NAMALWA (cell line): ENCODE measurements at places on chromosomes 12 and 14.

- DNase-seq: no peak
These were observed 112.2 kb upstream of the TMTC1 start for GRCh38 chr12:29895966-29896365.

DNA sequence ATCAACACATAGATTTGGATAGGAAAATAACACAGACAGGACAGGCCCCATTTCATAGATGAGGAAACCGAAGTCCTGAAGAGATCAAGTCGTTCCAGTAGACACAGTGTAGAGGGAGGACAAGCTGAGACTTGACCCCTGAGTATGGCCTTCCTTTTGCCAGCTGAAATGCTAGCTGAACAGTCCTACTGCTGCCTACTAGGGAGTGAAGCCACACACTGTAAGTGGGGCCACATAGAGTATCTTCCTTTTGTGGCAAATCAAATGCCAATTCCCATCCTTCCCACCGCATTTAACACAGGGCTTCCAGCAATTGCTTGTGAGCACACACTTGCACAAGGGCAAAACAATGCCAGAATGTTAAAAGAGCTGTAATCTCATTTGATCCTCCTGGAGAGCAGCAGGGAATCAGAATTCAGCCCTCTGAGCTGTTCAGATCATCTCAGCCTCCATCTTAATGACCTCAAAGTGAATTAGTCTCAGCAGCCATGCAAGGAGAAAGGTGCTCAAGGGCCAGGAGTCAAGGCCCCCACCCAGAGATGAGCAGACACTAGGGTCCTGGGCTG, 380.5 kb downstream of the EMP1 start:
- DNase-seq: no peak

- no peak for DNase-seq
These were observed 724 bp downstream of the LTB4R start for GRCh38 chr14:24311837-24312615.

- DNase-seq: no peak
These were observed 492 bp upstream of the BTBD6 start for GRCh38 chr14:105247715-105248367.

GRCh38 chr14:74658535-74659131, 46.6 kb upstream of the LTBP2 start:
- DNase-seq: no peak

DNA sequence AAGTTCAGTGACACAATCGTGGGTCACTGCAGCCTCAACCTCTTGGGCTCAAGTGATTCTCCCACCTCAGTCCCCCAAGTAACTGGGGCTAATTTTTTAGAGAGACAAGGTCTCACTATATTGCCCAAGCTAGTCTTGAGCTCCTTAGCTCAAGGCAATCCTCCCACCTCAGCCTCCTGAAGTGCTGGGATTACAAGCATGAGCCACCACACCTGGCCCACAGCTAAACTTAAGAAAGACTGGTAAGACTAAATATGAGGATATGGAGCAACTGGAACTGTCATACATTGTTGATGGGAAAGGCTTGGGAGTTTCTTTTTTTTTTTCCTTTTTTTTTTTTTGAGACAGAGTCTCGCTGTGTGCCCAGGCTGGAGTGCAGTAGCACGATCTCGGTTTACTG, 34.0 kb downstream of the VRTN start:
- no peak for DNase-seq

GRCh38 chr12:50043854-50044253, 13.5 kb upstream of the ASIC1 start:
- DNase-seq: no peak

GRCh38 chr14:57345106-57345505, 45.3 kb upstream of the NAA30 start:
- no peak for DNase-seq

DNA sequence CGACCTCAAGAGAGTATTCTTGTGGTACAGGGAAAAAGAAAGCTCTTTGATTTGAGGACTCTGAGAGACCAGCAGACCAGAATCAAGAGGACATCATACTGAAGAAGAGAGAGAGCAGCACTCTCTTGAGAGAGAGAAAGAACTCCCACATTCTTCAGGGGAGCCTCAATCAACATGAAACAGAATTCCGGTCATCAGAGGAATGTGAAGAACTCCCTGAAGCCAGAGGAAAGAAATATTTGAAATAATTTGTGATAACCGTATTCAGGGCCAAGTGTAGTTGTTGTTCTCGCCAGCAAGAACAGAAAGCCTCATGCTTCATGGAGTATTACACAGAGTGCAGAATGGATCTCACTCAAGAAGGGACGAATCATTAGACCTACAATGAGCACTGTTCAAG, 363.8 kb upstream of the TMEM132C start:
- DNase-seq: no peak

DNA sequence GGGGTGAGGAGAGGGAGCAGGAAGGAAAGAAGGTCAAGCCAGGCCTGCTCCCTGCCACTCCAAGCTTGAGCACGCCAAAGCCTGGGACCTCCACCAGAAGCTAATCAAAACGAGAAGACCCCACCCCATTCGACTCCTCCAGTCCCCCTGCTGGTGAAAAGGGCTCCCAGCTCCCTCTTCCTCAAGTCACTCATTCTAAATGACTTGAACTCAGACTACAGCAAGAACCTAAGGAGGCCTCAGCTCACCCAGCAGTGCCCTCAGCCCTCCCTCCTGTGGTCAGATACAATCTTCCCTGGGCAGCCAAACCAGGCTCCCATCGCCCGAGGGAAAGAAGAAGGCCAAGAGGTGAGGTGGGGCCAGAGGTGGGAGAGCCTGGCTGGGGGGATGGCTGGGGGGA, 17.4 kb downstream of the HDAC7 start:
- DNase-seq: peak; percentile 42

GRCh38 chr12:49924628-49925246, 21.0 kb upstream of the FAIM2 start:
- no peak for DNase-seq

DNA sequence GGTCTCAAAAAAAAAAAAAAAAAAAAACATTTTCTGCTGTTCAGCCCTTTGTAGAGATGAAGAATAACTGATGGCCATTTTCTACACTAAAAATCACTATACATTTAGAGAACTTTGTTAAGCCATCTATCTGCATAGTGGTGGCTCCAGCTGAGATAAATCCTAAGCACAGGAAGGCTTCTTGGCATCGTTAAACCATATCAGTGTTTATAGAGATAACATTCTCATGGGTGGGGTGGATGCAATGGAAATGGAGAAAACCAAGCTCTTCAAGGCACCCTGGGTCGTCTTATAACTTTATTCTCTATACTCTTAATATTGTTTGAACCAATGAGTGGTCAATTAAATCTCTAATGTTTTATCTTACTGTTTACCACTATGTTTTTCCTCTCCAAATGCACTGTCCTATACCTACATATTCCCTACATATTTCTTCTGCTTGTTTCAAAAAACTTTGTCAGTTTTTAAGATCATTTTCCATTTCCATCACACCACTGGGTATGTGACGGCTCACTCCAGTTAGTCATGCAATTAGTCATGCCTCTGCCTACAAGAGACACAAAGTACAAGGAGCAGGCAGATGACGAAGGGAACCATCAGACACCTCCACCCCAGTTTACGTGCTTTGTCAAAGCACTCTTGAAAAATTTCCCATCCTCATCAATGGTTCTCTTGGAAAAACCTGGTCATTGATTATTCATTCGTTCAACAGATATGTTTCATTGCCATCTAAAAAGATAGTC, 119.3 kb upstream of the OVCH1 start:
- DNase-seq: no peak

- no peak for DNase-seq
These were observed 480.6 kb downstream of the ZFP36L1 start for GRCh38 chr14:68312300-68312699.

- DNase-seq: no peak
These were observed 13.1 kb downstream of the ATF1 start for GRCh38 chr12:50776749-50777728.

DNA sequence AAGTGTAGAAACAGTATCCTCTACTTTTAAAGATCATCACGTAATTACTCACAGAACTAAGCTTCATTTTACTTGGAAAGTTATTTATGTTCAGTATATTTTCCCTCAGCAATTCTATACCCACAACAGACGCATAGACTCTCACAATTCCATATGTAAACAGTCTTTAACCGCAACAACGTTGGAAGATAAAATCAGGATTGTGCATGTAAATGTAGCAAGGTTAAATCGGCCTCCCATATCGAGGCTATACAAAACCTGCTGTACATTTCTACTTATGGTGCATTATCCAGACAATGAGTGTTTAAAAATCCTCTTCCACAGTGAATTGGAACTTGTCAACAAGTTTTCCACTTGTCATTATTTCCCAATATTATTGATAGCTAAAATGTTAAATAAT, 581.1 kb downstream of the SLC16A7 start:
- no peak for DNase-seq

DNA sequence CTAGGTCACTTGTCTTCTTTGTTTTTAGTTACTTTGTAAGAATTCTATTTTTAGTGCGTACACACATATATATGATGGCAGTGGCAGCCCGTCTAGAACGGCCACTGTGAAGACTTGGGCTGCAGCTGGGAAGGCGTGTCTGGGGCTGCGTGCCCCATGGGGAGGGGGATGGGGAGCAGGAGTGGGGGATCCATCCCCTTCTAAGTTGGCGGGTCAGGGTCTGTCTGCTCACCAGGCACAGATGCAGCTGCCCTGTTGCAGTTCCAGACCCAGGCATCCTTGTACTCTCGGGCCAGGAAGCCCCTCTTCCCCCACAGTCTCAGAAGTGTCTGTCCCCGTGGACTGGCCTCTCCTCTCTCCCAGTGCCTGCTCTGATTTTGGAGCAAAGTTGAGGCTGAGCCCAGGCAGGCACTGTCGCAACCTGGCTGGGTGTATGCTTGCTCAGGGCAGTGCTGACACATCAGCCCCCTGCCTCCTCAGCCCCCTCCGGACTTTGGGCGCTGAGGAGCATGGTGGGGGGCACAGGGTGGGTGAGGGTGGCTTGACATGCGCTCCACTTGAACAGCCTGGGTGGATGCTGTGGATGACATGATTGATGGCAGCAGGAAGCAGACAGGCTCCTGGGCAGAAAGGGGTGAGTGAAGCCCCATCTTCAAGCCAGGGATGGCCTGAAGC, 271.2 kb upstream of the NAV3 start:
- DNase-seq: no peak

- peak; percentile 63 for DNase-seq
These were observed 155.5 kb upstream of the CCND2 start for GRCh38 chr12:4118017-4118510.

DNA sequence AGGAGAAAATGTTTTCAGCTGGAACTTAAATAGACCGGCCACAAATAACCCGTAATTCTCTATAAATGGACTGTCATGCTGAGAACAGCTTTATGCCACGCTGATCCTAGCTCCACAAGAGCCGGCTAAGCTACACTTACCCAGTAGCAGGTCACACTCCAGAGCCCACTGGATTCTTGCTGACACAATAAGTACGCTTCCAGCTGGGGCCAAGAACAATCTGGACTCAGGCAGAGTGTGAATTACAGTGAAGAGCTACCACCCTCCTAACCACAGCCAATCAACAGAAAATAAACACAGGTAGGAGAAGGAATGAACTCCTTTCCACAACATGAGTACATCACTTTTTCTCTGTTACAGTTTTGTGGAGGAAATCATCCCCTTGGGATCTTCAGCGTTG, 531.3 kb downstream of the GALC start:
- no peak for DNase-seq
